ENCODE measurements at places on chromosomes 5 and 9.

- no peak for DNase-seq
Measured at GRCh38 chr9:31071606-31072286, 1312.7 kb upstream of the ACO1 start.

GRCh38 chr5:68191083-68191791, 24.3 kb upstream of the PIK3R1 start:
- DNase-seq: no peak

DNA sequence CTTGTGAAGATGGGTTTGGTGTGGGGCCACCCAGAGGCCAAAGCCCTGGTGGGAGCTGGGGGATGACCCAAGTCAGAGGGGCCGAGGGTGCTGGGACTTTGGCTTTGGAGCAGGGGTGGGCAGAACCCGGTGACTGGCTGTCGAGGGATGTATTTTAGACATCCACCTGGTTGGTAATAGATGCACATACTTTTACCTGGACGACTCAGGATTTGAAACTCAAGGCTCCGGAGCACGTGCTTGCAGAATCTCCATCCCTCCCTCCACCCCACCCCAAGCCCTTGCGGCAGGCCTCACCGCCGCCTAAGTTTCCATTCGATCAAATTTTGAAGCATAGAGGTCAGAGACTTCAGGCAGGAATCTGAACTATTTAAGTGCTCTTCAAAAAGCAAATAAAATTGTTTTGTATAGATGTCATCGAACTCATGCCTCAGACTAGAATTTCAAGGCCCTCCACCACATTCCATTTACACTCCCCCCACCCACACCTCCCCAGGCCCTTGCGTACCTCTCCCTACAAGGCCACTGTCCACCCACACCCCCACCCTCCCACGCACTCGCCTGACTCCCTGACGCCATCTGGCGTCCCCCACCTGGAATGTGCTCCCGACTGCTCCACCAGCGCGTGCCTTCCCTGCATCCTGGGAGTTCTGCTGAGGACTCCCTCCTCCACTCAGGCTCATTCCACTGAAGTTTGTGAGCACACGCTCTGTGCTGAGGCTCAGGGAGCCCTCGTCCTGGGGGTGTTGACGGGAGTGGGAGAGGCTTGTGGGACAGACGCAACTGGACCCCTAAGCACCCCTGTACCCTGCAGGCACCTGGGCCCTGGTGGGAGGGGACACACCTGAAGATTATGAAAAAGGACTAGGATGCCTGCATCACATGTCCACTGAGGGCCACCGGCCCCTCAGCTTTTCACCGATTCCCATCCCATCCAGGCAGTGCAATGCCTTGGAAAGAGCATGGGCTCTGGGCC, 56.4 kb upstream of the RPL26L1 start:
- DNase-seq: peak; percentile 91

DNA sequence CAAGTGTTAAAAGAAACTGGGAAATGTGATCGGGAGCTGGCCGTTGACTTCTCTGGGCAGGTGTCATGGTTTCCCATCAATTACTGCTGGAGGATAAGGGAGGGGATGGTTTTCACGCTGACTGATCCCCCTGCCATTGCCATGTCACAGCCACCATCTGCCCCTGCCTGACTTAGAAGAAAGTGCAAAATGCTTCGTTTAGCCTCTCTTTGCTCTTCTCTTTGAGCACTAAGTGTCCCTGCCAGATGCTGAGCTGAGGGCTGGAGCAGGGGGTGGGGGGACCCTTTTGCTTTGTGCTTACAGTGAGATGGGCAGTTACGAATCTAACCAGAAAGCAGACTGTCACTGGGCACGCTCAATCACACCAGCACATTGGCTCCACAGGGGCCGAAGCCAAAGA, 138.4 kb upstream of the ALDH1B1 start:
- DNase-seq: no peak

GRCh38 chr5:135880278-135880677, 15.4 kb downstream of the IL9 start:
- DNase-seq: peak; percentile 66

DNA sequence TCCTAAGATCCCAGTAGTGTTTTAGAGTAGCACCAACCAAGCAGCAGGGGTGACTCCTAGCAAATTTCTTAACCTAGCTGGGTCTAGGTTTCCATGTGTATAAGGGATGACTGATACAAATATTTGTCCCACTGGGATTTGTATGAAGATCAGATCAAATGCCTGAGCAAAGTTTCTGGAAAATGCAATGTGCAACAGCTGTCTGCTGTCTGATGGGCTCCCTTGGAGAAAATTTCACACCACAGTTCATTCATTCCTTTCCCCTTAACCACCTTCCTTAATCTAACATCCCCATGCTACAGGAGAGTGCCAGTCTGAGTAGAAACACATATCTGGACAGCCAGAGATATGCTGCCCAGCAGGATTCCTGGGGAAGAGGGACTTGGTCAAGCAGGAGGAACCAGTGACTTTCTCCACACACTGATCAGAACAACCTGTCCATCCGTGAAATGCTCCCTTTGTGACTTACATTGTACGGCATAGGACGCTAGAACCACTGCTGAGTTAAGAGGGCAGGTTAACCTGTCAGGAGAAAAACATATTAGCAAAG, 53.3 kb downstream of the PTPN3 start:
- DNase-seq: no peak

DNA sequence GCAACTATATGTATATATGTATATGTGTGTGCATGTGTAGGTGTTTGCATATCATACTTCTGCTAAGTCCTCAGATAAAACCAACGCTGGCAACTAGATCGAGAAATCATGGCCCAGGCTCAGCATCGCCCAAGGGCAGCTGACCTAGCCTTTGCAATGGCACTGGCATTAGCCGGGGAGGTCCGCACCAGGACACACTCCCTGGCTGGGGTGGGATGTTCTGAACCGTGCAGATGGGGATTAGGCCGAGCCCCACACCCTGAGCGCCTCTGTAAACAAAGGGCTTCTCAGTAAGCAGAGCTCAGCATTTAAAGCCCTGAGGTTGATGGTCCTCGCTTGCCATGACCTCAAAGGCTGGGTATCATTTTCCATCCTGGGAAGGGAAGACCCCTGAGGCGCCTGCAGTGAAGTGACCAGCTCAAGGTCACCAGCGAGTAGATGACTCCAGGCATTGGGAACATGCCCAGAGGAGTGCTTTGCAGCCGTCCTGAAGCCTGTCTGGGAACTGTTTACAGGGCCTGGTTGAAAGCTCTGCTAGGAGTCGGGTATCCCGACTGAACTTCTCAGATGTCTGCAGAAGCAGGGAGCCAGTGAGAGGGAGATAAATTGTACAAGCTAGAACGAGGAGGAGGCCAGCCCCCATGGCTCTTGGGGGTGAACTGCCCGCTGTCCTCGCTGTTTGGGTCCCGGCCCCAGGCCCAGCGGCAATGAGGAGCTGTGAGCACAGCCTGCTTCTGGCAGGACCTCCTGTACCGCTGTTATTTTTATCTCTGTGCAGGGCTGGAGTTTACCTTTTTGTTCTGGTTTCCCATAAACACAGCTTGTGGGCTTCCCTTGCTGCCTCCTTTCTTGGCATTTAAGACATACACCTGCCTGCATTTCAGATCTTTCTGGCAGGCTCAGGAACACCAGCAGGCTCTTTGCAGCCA, 18.4 kb downstream of the GADD45G start:
- no peak for DNase-seq

- DNase-seq: peak; percentile 82
Measured at GRCh38 chr5:125835293-125836172, 587.7 kb upstream of the GRAMD2B start.

- DNase-seq: peak; percentile 67
Measured at GRCh38 chr5:156913719-156914370, 49.2 kb downstream of the TIMD4 start.

DNA sequence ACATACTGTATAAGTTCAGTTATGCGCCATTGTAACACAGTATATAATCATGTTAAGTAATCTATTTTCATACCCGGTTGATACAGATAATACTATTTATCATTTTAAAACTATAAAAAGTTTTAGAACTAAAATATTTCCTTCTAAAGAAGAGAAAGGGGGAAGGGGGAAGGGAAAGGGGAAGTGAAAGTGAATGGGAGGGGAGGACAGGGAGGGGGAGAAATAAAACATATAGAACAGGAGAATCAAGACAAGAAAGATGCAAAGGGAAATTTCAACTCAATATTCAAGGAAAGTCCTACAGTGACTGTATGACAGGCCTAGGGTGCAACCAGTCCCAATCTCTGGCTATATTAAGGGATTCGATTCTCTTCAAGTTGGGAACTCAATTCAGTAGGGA, 1278.8 kb downstream of the MAT2B start:
- no peak for DNase-seq

- no peak for DNase-seq
Measured at GRCh38 chr9:15111071-15111470, 195.9 kb downstream of the TTC39B start.

DNA sequence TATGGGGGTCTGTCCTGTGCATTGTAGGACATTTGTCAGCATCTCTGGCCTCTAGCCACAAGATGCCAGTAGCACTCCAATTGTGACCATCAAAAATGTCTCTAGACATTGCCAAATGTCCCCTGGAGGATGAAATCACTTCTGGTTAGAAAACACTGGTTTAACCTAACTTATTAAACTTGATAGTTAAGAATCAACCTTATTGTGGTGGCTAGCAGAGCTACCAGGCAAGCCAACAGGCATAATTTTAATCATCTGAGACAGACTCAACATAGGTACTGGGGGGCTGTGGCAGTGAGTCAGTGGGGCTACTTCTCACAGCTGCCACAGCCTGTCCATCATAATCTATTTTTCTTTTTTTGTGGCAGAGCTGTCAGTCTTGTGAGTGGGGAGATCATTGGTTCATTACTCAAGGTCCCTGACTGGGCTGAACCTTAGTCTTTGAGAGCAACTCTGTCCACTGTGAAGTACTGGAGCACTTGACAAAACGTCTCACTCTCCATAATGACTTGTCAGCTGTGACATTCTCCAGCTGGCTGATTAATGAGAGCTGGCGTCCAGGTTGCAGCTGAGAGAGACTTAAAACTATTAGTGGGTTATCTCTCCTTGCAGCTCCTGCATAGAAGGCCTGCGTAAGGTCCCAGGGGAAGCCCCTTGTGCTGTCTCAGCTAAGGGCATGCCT, 107.9 kb downstream of the DCP2 start:
- DNase-seq: no peak

DNA sequence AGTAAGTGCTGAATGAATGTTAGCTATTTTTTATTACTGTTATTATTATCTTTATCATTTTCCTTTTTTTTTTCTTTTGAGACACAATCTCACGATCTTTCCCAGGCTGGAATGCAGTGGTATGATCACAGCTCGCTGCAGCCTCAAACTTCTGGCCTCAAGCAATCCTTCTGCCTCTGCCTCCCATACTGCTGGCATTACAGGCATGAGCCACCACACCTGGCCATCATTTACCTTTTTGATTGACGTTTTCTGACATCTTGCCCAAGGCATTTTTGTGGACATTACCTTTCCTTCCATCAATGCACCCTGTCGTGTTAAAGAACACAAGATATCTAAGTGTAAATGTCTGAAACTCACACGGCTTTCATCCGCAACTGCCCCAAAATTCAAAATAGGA, 138.2 kb downstream of the GAS1 start:
- no peak for DNase-seq

GRCh38 chr5:14464671-14465070, 116.9 kb upstream of the OTULINL start:
- peak; percentile 55 for DNase-seq

DNA sequence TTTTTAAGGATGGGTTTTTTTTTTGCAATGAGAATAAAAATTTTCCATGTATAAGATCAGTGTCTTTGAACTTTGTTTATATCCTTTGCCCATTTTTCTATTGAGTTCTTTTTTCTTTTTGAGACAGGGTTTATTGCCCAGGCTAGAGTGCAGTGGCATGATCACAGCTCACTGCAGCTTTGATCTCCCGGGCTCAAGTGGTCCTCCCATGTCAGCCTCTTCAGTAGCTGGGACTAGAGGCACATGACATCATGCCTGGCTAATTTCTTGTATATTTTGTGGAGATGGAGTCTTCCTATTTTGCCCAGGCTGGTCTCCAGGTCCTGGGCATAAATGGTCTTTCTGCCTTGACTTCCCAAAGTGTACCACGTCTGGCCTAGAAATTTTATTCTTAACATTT, 21.2 kb downstream of the GPBP1 start:
- no peak for DNase-seq

DNA sequence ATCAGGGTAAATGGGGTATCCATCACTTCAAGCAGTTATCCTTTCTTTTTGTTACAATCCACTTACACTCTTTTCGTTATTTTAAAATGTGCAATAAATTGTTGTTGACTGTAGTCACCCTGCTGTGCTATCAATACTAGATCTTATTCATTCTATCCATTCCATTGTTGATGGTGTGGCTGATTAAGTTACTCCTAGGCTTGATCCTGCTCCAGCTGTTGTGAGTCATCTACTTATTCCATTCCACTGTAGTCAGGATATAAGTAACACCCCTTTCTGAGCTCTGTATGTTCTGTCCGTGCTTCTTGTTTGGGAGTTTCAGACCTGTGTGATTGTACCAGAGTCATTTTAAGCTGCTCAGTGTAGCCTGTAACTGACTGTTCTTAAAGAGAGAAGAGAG, 122.5 kb upstream of the RUSC2 start:
- peak; percentile 74 for DNase-seq

- no peak for DNase-seq
Measured at GRCh38 chr5:31530541-31531265, 1.2 kb downstream of the DROSHA start.

- no peak for DNase-seq
Measured at GRCh38 chr9:2691626-2692025, 25.7 kb upstream of the KCNV2 start.

- DNase-seq: peak; percentile 13
Measured at GRCh38 chr9:71859939-71860338, 51.1 kb downstream of the ABHD17B start.

GRCh38 chr5:138000102-138000723, 32.7 kb downstream of the FAM13B start:
- DNase-seq: peak; percentile 26

DNA sequence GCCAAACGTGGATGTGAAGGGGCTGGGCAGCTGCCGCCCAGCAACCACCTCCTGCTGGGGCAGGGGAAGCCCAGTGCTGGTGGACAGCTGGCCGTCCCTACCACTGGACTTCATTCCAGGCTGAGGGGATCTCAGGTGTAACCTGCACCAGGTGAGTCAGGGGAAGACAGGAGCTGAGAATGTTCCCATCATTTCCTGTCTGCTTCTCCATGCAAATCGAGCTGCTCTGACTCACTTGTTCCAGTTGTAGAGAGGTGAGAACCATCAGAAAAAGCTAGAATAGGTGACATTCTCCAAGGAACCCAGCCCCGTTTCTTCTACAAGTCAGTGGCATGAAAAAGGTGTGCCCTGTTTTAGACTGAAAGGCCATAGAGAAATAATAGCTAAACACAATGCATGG, 21.8 kb upstream of the BARX1 start:
- DNase-seq: peak; percentile 72

DNA sequence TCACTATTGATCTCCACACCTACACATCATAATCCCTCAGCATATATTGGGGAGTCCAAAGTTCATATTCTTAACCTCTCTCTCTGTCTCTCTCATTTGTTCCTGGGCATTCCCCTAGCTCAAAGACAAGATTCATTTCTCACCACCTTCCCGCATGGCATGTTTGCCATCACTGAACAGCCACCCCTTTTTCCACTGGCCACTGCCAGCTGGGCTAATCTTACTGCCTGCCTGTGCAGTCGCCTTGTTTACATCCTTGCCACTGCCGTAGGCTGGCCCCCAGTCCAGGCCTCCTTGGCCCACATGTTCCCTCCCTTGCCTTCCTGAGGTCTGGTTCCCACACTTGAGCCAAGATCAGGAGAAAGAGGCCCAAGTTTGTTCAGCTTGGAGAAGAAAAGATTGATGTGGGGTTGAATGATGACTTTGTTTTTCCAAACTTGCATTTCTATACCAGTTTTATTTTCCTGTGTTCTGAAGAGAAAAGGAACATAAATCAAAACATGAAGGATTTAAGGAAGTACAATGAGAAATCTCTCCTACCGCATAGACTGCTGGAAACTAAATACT, 80.2 kb downstream of the PLAC8L1 start:
- DNase-seq: no peak

All from mesendoderm (in vitro differentiated cells).